ENCODE measurements at places on chromosomes 13 and 19.

DNA sequence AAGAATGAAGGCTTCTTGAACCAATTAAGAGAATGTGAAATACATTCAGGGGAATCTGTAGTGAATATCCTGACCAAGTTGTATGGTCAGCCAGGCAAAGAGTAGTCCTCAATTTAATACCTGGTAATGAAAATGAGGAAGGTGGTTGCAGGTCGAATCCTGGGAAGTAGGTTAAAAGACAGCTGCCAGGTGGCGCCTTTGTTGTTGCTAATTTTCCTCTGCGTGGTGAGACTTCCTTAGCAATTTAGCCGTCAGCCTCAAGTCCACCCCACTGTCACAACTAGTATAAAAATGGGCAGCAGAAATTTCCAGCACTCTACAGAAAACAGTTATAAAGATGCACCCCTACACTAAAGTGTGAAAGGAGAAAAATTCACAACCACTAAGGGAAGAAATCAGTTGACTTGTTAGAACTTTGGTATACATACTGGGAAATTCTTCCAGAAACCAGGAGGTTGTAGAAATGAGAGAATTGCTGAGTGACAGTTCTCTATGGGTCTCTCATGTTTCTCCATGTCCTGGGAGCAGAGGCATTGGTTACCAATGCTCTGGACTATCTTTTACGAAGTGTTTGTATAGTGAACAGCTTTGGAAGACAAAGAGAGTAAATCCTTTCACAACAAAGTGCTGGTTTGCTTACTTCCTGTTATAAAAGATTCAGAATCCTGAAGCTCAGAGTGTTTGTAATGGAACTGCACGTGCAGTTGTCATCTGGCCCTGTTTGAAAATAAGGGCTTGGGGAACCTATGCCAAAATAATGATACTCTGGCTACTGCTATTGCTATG is 235.9 kb downstream of the NHLRC3 start:
- DNase-seq: peak; percentile 9

- DNase-seq: no peak
These were observed 69.0 kb downstream of the COL4A2 start for GRCh38 chr13:110376120-110376519.

DNA sequence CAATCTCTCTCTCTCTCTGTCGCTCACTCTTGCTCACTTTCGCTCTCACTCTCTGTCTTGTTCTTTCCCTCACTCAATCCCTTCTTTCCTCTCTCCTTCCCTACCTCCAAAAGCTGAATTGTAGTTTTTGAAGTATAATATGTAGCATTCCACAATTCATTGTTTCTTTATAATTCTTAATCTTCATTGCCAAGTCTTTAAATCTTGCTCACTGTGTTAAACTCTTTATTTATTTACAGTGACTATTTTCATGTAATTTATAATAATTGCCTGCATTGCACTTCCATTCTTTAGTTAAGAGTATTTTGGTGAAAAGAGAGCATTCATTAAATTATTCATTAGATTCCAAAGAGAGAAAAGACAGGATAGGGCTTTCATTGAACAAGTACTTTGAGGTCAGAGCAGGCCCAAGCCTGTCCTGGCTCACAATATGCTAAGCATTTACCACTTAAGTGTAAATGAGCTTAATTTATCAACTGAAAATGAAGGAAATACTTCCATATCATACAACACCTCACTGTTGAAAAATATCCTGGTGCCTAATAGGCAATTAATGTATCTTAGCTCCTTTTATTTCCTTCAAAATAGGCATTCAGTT is 257.4 kb upstream of the SLITRK1 start:
- no peak for DNase-seq

- no peak for DNase-seq
These were observed at the start of gene ZNF296 for GRCh38 chr19:45076029-45076850. ZNF296 (minus strand) TSS chr19:45076478; CDS start chr19:45076373, 105 bp downstream.
